Skeletal muscle cell (primary cell): ENCODE measurements at places on chromosomes 2 and 18.

GRCh38 chr2:144553379-144553778, 33.5 kb upstream of the ZEB2 start:
- peak; percentile 95 for DNase-seq

GRCh38 chr2:215352602-215353001, 40.7 kb downstream of the ATIC start:
- no peak for DNase-seq

DNA sequence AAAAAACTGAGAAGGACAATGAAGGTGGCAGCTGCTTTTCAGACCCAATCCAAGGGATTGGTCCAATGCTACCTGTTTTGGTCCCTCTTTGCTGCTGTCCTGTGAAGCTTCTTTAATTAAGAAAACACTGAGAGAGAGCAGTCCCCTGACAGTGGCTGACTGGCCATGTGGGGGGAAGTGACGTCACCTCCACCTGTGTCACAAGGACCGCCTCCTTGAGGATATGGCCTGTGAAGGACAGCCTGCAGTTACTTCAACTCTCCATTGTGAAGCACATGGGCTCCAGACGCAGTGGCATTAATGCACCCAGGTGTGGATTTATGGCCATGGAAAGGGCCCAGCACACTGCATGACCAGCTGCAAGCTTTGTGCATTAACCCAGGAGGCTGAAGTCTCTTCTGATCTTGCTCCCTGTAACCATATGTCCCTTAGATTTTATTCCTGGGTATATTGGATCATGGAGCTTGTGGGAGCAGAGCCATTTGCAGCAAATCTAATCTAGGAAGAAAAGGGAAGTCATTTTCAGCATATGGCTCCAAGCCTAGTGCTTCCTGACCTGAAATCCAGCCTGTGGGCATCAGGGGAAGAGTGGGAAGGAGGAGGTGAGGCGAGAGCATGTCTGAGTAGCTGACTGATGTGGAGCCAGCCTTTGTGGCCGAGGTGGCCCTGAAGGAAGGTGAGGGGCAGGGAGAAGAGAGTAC, 32.2 kb downstream of the KIF5C start:
- no peak for DNase-seq

DNA sequence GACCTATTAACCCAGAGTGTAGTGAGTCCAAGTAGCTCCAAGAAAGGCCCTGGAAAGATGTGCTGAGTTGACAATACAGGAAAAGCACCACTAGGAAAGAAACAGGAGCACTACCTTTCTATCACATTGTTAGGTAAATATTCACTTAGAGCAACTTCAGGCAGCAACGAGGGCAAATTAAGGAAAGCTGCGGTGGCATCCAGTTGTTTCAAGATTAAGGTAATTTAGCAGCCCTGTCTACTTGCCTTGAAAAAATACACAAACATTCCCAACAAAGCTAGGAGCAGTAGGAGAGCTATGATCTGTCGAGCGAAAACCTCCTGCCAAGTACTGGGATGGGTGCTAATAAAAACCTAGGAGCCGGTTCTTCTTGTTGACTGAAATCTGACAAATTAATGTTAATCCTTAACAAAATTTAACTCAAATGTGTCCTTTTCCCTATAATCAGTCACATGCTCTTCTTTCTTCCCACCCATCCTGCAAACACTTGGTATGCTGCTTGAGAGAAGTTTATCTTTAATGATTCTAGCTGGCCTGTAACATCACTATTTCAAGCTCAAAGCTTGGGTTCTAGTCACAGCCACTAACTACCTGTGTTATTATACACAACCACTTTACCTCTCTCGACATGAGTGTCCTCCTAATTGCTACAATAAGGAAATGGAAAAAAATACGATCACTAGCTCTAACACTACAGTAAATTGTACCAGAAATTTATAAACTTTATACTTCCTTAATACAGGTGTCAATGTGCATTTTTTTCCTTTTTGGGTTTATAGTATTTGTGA, 2.0 kb downstream of the ACAA2 start:
- no peak for DNase-seq

- DNase-seq, result peak; percentile 49
Measured at GRCh38 chr2:242075168-242075567, 205.6 kb downstream of the RTP5 start.

- no peak for DNase-seq
Measured at GRCh38 chr2:31390324-31390723, 24.2 kb downstream of the XDH start.
